ENCODE measurements at places on chromosomes 16 and 17. TPM values are rescaled to one million over a fixed set of nuclear protein-coding genes. Genes with fewer than 3 reads are reported as not detected.

- DNase-seq, result no peak
These were observed 47.4 kb upstream of the ENPP7 start for GRCh38 chr17:79683365-79683764.

- no peak for DNase-seq
These were observed 20.4 kb upstream of the MRPS23 start for GRCh38 chr17:57870283-57870635.

- no peak for DNase-seq
These were observed 9.0 kb upstream of the RASD1 start for GRCh38 chr17:17505151-17505550.

HES7 gene
- total RNA-seq, result 5.3 TPM

DNA sequence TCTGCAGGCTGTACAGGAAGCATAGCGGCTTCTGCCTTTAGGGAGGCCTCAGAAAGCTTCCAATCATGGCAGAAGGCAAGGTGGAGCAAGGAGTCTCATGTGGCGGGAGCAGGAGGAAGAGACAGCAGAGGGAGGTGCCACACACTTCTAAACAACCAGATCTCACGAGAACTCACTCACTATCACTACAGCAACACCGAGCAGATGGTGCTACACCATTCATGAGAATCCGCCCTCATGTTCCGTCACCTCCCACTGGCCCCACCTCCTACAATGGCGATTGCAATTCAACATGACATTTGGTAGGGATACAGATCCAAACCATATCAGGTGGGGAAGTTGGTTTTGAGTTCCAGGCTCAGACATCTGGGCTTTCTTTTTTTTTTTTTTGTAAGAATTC lies 31.9 kb upstream of the NUDT7 start:
- DNase-seq, result no peak

DNA sequence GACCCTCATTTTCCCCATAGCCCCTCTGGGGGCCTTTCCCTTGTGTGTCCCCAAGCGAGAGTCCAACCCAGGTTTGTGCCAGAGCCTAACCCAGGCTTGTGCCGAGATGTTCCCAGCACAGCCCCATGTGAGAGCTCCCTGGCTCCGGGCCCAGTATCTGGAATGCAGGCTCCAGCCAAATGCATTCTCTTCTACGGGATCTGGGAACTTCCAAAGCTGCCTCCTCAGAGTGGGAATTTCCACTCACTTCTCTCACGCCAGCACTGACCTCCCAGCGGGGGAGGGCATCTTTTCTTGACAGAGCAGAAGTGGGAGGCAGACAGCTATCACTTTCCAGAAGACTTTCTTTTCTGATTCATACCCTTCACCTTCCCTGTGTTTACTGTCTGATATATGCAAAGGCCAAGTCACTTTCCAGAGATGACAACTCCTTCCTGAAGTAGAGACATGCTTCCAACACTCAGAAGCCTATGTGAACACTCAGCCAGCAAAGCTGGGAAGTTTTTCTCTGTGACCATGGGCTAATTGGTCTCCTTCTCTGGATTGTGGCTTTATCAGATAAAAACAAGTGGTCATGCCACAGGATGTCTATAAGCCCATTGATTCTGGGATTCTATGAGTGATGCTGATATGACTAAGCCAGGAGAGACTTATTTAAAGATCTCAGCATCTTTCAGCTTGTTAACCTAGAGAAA lies 2.5 kb upstream of the CCL2 start:
- DNase-seq, result peak; percentile 93

DNA sequence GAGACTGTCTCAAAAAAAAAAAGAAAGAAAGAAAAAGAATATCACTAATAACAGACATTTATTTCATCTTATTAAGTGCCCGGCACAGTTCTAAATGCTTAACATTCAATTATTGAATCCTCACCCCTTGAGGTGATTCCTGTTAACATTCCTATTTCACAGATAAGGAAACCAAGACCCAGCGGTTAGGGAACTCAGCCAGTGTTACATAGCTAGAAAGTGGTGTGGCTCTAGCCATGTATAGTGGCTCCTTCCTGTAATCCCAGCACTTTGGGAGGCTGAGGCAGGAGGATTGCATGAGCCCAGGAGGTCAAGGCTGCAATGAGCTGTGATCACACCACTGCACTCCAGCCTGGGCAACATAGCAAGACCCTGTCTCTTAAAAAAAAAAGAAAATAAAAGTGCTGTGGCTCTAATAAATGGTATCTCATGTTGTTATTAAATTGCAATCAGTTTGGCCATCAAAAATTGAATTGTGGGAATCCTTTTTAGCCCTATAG lies 28.1 kb downstream of the ZNRF1 start:
- no peak for DNase-seq

Data from Caki2 (cell line).